ENCODE measurements at places on chromosomes 5 and 9. TPM values are rescaled to one million over a fixed set of nuclear protein-coding genes. Genes with fewer than 3 reads are reported as not detected.

DNA sequence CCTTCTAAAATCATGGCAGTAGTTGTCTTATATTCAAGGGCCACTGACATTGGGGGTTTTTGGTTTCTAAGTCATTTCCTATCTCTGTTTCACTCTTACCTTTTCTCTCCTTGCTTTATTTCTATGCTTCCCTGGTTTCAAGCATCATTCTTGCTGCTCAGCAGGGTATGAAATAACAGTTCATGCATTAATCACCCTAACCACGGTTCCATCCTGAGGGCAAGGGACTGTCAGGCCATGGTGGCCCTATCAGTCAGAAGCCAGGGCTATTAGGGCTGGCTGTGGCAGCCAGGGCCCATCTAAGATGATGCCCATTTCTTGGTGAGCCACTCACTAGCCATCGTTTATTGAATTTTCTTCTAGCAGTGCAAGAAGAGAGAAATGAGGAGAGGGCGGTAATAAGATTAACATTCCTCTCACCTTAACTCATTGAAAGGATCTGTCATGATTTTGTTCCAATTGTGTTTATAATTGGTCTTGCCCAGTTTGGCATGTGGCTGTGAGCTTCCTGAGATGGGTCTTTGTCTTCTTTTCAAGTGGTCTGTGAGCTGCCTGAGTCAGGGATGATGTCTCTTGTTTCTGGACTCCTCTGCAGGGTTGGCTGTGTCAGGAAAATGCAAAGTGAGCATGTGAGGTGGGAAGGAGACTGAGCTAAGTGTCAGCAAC lies 45.2 kb downstream of the CYSTM1 start:
- no peaks in the 10 kb centered on the region for H3K36me3 ChIP-seq
- DNase-seq, result no peak
- H3K27me3 ChIP-seq, result no peaks in the 10 kb centered on the region
- H3K27ac ChIP-seq, result no peak overlapping the region
- no peak overlapping the region for H3K4me3 ChIP-seq

GRCh38 chr5:130078661-130079060 lies 174.4 kb downstream of the CHSY3 start:
- H3K27me3 ChIP-seq, result no peaks in the 10 kb centered on the region
- DNase-seq, result no peak
- H3K4me3 ChIP-seq, result no peak overlapping the region
- no peaks in the 10 kb centered on the region for H3K36me3 ChIP-seq
- no peaks in the 10 kb centered on the region for H3K4me1 ChIP-seq

DNA sequence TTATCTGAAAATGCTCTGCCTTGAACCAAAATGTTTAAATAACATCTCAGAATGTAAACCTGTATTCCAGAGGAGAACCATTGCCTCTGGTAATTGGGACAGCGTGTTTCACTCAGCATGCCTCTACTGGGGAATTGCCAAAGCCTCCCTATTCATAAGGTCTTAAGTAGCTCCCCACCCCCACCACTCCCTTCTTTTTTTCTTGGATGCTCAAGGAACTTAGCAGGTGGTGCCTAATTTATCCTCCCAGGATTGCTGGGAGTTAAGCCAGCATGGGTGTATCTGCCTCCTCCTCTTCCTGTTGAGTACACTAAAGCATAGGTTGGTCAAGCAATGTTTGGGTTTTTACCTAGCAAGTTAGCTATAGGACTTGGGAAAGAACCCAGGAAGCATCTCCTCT lies 220.2 kb downstream of the DMAC1 start:
- DNase-seq, result no peak
- no peaks in the 10 kb centered on the region for H3K4me1 ChIP-seq
- H3K27me3 ChIP-seq, result no peaks in the 10 kb centered on the region

NUTM2G gene
- not detected for total RNA-seq

STC2 gene
- total RNA-seq, result 71.6 TPM

Measured in spleen (tissue), 13 donors.